ENCODE measurements at places on chromosomes 7 and 10.

GRCh38 chr10:90788968-90789367, 68.9 kb downstream of the HTR7 start:
- DNase-seq = no peak

DNA sequence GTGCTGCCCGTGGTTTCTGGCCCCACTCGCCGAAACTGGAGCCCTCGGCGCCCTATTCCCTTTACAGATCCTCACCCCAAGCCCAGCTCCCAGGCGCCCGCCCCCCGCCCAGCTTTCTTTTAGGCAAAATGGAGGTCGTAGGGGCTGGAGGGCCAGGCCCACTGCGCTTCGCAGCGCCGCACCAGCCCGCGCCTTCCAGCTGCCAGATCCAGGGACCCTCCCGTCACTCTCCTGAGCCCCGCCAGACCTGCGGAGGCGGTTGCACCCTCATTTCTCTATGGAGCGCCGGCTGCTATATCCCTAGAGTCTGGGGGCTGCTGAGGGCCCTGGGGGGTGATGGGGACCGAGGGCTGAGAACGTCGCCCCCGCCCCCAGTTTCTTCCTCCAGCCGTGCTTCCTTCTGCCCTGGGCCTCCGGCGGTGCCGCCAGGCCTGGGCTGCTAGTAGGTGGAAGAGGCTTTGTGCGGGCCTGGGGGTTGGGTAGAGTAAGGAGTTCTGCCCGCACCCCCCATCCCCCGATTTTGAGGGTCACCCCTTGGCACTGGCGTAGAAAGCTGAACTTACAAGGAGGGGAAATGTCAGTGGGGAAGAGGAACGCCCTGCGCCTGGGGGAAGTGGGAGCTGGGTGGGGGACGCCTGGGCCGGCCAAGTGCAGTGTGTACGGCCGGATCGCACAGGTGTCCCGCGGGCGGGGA, 1.0 kb downstream of the GNB2 start:
- no peak for DNase-seq

DNA sequence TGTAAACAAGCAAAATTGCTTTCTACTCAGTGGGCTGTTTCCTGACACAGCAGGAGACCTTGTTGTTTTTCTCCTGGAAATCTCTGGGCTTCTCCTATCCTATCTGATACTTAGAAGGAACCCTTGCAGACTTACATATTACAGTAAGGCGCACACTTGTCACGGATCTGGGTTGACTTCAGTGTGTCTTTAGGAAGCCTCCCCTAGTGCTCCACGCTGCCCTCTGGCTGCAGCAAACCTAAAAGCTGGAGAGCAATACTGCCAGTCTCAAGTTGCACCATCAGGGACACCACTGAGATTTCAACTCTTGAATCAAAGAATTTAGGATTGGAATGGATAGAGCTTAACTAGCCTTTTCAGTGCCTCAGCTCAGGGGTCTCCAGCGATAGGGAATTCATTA, 495.3 kb downstream of the LRMDA start:
- no peak for DNase-seq

DNA sequence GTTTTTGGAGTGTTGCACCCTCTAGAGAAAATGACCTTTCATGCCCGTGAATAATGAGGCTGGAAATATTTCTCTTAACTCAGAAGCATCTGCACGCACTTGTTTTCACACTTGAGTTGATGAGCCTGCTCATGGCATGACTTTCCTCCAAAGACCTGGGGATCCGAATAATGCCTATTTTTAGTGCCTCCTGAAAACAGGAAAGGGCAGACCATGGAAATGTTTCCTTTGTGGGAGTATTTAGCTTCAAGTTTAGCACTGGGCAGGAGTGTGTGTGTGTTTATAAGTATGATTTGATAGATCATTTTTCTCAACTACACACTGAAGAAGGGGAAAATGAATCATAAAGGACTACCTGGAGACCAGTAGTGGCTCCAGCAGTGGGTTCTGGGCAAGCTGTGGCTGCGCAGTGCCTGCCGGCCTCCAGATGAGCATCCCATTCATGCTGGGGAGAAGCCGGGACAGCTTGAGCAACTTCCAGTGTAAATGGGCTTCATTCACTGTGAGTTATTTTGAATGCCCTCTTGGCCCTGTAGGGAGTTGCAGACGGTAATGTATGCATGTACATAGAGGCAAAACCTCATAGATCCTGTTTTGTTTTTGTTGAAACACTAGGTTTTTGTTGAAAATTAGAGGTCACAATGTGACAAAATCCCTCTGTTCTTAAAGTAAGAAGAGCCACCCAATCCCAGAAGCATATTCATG, 117.8 kb upstream of the INSYN2A start:
- DNase-seq = no peak

DNA sequence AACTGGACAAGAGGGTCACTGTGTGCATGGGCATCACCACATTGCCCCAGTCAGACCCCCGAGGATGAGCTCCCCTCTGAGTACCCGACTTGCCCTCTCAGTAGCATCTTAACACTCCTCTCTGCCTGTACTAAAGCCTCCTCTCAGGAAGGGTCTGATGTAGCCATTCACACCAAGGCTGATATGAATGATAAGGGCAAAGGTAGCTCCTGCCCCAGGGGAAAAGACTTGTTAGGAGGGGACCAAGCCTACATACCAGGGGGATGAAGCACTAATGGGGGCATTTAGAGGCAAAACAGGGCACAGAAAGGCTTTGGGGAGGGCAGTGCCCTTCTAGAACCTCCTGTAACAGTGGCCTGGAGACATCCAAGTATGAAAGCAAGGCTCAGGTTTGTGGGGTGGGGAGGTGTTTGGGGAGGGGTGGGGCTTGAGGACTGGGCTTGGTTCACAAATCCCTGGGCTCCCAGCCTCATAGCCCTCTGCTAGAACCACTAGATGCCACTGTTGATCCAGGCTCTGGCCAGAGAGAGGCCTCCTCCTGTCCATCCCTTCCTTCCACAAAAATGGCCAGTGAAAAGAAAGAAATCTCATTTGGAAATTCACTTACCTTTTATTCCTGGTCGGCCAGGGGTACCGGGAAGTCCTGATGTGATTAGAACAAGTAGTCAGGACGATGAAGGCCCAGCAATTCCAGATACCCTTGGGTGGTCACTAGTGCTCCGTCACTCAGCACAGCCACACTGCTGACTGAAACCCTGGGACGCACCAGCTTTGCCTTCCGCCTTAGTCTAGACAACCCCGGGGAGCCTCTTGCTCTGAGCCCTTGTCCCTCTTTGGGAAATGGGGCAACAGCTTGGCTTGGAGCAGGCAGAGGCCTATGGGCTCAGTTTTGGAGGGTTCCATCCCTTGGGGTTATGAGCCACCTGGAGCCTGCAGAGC, 40.3 kb downstream of the COL17A1 start:
- no peak for DNase-seq

GRCh38 chr7:29095631-29096445, 50.5 kb downstream of the CPVL start:
- DNase-seq = no peak

DNA sequence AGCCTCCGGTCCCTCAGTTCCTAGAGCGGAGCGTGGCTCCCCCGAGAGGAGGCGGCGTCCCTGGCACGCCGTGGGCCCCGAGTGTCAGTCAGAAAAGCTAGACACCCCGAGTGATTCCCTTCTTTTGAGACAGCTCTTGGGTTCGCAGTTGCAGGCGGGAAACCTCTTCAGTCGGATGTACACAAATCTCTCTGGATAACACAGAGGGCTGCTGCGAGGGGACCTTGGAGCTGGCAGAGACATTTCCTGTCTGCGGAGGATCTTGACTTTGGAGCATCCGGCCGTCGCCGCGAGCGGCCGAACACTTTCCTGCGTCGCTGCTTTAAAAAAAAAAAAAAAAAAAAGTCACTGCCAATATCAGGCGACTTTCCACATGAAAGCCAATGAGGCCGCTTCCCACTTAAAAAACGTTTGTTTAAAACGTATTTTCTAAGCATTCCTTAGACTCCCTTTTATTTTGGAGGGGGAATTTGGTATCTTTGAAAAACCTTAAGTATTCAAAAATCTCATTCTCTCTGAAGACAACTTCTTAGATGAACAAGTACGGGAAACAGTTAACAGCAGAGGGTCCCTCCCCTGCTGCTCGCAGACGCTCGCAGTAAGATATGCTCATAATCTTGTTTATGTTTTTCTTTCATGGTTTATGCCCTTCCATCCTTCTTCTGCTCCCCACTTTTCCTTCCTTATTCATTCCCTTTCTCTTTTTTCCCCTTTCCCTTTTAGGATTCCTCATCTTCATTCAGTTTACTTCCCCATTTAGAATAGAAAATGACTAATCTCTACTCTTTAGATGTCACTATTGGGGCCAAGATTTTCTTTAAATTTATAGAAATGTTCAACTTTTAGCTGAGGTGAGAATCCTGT, 10.0 kb downstream of the HHEX start:
- DNase-seq = no peak

DNA sequence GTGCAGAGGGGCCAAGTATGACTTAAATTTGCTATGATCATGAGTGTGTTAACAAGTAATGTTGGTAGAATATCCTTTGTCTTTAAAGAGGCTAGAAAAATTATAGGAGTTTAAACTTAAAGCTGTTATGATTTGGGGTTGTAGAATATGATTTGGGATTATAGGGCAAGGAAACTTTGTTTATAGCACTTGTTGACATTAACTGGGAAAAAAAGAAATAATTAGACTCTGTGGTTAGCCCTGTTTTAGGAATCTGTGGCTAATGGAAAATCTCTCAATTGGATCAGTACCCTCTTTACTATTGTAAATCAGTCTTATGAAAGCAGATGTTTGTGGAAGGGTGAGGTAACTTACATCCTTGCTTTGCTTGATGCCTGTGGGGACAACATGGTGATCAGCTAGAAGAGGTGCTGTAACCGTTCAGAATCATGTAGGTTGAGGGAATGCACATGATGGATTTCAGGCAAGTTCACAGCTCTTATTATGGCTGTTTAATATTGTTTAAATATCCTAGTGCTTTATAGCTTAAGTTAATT, 11.1 kb downstream of the ING3 start:
- DNase-seq = no peak

DNA sequence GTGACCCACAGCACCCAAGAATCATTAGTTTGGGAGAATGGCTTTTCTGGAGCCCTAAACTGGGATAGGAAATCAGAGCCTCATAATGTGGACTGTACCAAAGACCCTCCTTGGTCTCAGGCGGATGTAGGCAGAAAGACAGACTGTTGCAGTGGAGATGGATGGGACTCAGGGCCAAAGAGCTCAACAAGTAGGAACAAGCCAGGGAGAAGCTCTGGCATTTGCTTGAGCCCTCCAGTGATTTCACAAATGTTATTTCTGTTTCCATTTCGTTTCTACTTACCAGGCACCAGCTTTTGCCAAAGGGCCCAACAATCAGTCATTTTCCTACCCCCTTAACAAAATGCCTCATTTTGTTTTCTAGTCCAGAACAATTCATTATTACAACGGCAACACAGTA, 762.7 kb downstream of the KCNMA1 start:
- no peak for DNase-seq

Measured in activated CD4-positive, CD25-positive, alpha-beta regulatory T cell (primary cell).